Suppressor macrophage (primary cell): ENCODE measurements at places on chromosomes 5 and 9.

GRCh38 chr9:71742703-71743102, 25.6 kb downstream of the CEMIP2 start:
- no peak for DNase-seq

DNA sequence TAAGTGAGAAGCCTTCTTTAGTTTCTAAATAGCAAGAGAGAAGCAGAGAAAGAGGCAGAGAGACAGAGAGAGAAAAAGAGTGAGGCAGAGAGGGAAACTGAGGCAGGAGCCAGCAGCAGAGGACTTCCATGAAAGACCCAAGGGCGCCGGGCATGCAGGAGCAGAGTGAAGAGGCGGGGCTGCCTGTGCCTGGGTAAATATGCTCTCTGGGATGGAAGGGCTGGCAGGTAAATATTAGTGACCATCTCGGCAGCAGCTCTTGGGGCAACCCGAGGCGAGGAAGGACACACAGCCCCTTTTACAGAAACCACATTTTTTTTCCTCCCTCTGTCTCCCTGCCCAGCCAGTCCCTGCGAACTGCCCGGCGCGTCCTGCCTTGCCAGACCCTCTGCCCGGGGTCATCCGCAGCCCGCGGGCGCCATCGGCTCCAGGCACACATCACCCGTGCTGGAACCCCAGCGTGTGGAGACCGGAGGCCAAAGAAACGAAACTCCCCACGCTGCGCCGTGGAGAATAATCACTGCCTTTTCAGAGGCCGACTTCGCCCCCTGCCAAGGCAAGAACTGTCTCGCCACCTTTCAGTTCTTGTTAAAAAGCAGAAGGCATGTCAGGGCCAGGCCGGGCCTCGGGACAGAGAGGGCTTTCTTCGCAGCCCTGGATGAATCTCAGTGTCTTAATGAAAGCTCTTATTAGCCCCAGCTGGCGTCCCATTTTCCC, 61.3 kb downstream of the BOD1 start:
- no peak for DNase-seq

- no peak for DNase-seq
Measured at GRCh38 chr9:137580209-137580953, 1.7 kb upstream of the DPH7 start.

DNA sequence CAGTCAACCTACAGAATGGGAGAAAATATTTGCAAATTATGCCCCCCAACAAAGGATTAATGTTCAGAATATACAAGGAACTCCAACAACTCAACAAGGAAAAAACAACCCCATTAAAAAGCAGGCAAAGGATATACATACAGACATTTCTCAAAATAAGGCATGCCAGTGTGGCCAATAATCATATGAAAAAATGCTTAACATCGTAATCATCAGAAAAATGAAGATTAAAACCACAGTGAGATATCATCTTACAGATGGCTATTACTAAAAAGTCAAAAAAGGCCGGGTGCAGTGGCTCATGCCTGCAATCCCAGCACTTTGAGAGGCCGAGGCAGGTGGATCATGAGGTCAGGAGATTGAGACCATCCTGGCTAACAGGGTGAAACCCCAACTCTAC, 103.2 kb downstream of the KLHL3 start:
- no peak for DNase-seq

DNA sequence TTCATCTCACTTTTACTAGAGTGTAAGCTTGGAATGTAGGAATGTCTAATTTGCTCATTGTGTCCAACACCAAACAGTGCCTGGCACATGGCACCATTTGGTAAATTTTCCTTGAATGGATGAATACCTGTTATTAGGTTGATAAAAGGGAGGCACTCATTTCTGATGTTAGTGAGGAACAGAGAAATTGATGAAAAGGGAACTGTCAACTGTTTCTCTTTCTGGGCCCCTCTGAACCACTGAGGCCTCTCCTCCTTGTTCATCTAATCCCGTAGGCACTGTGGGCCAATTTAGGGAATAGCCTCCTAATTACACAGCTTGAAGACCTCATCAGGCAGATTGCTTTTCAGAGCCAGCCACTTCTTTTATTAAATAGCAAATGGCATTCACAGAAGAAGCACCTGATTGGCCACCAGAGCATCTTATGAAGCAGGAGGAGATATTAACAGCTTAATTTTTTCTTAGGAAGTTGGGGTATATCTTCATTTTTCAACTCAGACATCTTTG, 22.6 kb downstream of the MRRF start:
- DNase-seq: no peak

GRCh38 chr5:9726931-9727330, 96.8 kb upstream of the TAS2R1 start:
- DNase-seq: no peak

- DNase-seq: no peak
Measured at GRCh38 chr5:139141446-139142204, 56.5 kb downstream of the SIL1 start.

- no peak for DNase-seq
Measured at GRCh38 chr9:97559111-97559514, 57.6 kb downstream of the TMOD1 start.

DNA sequence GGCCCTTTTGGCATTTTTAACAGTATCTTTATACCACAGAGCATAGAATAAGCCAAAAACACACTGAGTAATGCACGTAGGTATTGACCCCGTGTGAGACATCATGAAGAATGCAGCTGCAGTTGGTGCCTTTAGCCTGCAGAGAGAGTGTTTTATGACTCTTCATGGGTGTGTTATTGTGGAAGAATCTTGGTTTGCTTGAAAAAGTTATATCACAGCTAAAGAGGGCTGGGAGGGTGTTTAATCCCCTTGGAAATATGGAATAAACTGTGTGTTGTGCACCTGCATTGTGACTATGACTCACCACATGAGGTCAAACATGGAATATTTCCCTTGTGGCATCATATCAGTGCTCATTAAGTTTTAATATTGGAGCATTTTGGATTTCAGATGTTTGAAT, 458.7 kb downstream of the CDH9 start:
- DNase-seq: no peak

DNA sequence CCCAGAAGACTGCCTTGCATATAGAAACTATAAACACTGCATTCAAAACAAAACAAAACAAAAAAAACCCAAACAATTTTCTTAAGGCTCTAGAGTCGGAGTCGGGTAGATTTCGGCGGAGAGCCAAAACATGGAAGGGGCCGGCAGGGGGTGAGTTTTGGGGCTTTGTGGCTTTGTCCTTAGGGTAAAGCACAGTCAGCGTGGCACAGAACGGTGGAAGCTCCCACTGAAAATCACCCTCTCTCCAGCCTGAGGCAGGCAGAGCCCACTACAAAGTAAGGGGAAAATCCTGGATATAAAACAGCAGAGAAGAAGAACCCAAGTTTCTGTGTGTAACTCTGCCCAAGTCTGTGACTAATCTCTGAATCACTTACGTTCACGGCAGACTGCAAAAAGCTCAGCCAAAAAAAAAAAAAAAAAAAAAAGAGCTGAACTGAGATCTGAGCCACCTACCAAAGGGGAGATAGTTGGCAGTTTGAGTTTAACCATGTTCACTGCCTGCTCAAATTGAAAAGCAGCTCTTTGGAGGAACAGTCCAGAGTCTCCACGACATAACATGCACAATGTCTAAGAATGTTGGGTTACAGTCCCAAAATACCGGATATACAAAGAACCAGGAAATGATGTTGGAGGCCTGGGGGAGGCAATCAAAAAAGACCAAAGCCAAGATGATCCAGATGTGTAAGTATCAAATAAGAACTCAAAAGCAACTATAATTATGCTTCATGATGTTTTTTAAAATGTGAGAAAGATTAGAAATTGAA, 26.6 kb upstream of the OR2K2 start:
- DNase-seq: no peak

- DNase-seq: peak; percentile 34
Measured at GRCh38 chr5:40606077-40606765, 73.5 kb upstream of the PTGER4 start.

- DNase-seq: no peak
Measured at GRCh38 chr9:3200331-3200774, 325.4 kb downstream of the RFX3 start.

- DNase-seq: no peak
Measured at GRCh38 chr5:9387879-9388278, 158.0 kb downstream of the SEMA5A start.

GRCh38 chr5:72508241-72509170, 1.3 kb upstream of the ZNF366 start:
- peak; percentile 73 for DNase-seq

DNA sequence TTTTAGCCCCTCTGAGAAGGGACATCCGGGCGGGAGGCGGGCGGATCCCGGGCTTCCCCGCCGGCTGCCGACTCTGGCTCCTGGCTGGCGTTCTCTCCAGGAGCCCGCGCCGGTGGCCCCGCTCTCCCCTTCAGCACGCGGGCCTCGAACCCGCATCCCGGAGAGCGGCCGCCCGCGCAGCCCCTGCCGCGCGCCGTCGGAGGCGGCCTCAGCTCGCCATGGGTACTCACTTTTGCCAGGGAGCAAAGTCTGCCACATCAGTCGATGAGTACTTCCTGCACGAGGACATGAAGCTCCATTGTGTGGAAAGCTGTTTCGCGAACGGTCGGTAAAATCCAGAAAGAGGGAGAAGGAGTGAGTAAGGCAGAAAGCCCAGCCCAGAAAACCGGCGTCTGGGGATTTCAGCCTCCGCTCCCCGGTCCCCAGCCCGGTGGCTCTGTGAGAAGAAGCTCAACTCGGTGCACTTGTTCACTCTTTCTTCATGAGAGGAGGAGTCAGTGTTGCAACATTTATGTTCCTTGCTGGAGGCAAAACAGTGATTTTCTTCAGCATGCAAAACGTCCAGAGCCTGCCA, at the start of gene PRLR:
PRLR (minus strand) TSS at position 450 of the 574 bp plus-strand sequence. CDS start 140,867 bp downstream, outside the sequence.
- peak; percentile 52 for DNase-seq

DNA sequence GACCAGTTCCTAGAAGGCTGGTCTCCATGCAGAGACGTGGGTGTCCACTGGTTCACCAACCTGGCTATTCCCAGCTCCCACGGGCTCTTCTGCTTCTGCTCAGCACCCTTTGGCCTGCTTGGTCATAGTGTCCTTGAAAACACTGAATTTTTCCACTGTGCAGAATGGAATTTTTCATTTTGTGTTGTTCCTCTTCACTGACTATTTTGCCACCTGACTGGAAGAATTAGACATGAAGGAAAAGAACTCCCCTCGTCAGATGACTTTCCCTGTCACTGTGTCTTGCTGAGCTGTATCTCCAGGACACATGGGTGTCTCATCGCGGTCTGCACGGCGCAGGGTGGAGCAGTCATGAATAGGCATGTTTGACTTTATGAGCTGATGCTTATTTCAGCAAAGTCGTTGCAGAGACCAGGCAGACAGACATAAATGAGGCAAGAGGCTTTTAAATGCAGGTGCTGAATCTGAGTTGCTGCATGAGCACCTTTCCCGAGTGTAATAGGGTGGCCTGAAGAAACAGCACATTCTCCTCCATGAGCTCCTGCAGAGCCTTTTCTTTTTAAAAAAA, 50.2 kb upstream of the SEMA4D start:
- no peak for DNase-seq

DNA sequence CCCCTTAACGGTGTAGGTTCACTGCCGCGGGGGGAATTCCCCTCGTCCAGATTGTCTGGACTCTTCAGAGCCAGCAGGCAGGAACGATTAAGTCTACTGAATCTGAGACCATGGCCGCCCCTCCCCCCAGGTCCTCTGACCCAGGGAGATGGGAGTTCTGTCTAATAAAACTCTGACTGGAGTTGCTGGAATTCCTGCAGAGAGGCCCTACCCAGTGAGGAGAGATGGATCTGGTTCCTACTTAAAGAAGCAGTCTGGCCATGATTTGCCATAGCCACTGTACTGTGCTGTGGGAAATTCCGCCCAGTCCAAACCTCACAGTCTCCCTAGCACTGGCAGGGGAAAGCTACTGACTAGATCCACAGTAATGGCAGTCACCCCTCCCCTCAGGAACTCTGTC, 237.7 kb upstream of the RASA1 start:
- no peak for DNase-seq
